ENCODE measurements at places on chromosomes 5 and 9. TPM values are rescaled to one million over a fixed set of nuclear protein-coding genes. Genes with fewer than 3 reads are reported as not detected.

GRCh38 chr9:12975496-12975895, 200.7 kb downstream of the LURAP1L start:
- H3K4me1 ChIP-seq, result peaks cover 8% of the 10 kb centered on the region
- H3K27ac ChIP-seq, result no peak overlapping the region
- DNase-seq, result no peak
- H3K4me3 ChIP-seq, result no peak overlapping the region
- H3K36me3 ChIP-seq, result no peaks in the 10 kb centered on the region
- H3K27me3 ChIP-seq, result no peaks in the 10 kb centered on the region

- no peaks in the 10 kb centered on the region for H3K27me3 ChIP-seq
- H3K27ac ChIP-seq, result no peak overlapping the region
- no peak overlapping the region for H3K4me3 ChIP-seq
These were observed 87.4 kb downstream of the ERCC6L2 start for GRCh38 chr9:95962936-95963335.

The SLC6A7 gene
- not detected for total RNA-seq

The RNF208 gene
- 23.7 TPM for total RNA-seq

The SPOCK1 gene
- 28.6 TPM for total RNA-seq

Measured in heart right ventricle (tissue), 16 donors.